ENCODE measurements at places on chromosomes 11 and 22. TPM values are rescaled to one million over a fixed set of nuclear protein-coding genes. Genes with fewer than 3 reads are reported as not detected.

DNA sequence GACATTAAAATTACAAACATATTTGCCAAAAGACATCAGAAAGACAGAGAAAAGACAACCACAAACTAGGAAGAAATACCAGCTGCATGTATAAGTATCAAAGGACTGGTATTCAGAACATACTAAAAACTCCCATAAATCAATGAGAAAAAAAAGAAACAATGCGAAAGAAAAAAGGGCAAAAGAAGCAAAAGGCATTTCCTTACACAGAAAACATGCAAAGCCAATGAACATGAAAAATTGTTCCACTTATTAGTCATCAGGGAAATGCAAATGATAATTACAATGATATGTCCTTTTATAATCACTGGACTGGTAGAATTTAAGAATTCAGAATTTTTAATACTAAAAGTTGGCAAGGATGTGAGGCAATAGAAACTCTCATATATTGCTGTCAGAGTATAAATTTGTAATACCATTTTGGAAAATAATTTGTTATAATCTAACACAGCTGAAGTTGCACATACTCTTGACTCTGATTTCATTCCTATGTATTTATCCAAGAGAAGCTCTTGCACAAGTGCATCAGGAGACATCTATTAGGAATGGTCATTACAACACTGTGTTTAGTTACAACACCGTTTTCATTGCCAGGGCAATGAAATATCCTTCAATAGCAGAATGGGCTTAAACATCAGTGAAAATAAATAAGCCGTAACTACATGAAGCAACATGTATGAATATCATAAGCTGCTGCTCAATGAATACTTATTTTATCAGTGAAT is 279.7 kb downstream of the SWAP70 start:
- peak overlapping the region; percentile 96 for H3K27ac ChIP-seq
- no peaks in the 10 kb centered on the region for H3K27me3 ChIP-seq
- H3K4me1 ChIP-seq: peaks cover 19% of the 10 kb centered on the region
- DNase-seq: peak; percentile 87
- peaks cover 6% of the 10 kb centered on the region for H3K36me3 ChIP-seq
- no peak overlapping the region for H3K4me3 ChIP-seq

Gene SCUBE2
- 0.93 TPM for total RNA-seq

DNA sequence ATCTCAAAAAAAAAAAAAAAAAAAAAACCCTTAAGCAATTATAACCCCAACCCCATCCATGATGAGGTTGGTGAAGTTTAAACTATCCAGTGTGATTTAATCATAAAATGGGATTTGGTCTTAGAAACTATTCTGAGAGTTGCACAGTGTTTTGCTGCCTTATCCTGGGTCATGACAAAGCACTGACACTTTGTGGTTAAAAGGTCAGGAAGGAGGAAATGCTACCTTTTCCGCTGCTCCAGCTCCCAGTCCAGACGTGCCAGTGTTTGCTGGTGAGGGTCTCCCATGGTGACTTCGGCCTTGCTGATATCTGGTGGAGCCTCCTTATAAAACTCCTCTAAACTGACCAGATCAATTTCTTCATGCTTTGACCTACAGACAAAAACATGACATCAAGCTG is 14.5 kb downstream of the THOC5 start:
- no peaks in the 10 kb centered on the region for H3K4me1 ChIP-seq
- no peak overlapping the region for H3K27ac ChIP-seq
- no peak overlapping the region for H3K4me3 ChIP-seq
- H3K36me3 ChIP-seq: peaks cover 98% of the 10 kb centered on the region
- no peaks in the 10 kb centered on the region for H3K27me3 ChIP-seq
- no peak for DNase-seq

- H3K4me1 ChIP-seq: peaks cover 29% of the 10 kb centered on the region
- peak overlapping the region; percentile 87 for H3K27ac ChIP-seq
- peaks cover 47% of the 10 kb centered on the region for H3K36me3 ChIP-seq
- no peak for DNase-seq
These were observed 37.4 kb downstream of the FBLN1 start for GRCh38 chr22:45540122-45540521.

DNA sequence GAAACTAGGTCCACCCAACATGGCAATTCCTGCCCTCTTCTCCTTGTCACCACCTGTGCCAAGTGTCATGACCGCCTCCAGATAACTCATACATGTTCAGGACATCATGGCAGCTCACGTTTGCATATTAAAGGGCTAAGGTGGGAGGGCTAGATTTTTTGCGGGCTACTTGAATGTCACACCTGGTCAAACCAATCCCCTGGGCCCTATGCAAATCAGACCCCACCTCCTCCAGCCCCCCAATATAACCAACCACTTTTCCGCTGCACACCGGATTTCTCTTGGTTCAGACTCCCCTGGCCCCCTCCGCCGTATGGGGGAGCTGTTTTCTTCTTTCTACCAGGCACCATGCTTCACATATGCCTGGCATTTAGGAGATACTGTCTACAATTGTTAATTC is 12.6 kb downstream of the UPB1 start:
- DNase-seq: no peak
- H3K4me3 ChIP-seq: no peak overlapping the region
- no peaks in the 10 kb centered on the region for H3K27me3 ChIP-seq
- H3K4me1 ChIP-seq: peaks cover 13% of the 10 kb centered on the region

Measured in MCF 10A (cell line).